HCEC 1CT (cell line): ENCODE measurements at places on chromosomes 6 and 20.

DNA sequence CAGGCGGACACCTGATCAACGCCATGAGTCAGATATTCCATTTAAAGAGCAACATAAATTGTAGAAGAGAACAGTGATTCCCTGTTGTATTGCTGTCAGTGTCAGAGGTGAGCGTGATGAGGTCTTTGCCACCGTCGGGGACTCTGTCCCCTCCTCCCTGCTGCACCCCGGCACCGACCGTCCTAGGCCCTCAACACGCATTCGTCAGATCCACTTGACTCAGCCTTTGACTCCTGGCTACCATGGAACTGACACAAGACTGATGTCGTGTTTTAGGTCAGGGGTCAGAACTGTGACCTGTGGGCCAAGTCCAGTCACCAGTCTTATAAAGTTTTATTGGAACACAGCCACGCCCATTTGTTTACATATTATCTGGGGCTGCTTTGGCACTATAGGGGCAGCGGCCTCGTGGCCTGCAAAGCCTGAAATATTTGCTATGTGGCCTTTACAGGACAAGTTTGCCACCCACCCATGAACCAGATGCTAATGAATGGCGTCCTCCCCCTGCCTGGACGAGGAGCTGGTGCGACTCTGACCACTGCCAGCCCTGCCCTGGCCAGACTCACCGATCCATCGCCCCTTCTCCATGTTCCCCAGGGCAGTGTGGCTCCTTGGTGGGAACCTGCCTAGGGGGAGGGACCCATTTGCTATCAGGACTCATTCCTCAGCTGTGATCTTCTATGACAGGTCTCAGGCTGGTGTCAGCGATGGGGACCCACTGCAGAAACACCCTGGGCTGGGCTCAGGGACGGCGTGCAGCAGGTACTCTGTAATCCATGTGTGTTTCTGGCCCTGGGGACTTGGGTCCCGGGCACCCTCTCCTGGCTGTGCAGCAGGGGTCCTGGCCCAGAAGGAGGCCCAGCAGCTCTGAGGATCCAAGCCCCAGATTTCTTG is 37.5 kb upstream of the PHACTR3 start:
- DNase-seq, result no peak

GRCh38 chr20:36390719-36391415 is 84.7 kb downstream of the DLGAP4 start:
- no peak for DNase-seq

DNA sequence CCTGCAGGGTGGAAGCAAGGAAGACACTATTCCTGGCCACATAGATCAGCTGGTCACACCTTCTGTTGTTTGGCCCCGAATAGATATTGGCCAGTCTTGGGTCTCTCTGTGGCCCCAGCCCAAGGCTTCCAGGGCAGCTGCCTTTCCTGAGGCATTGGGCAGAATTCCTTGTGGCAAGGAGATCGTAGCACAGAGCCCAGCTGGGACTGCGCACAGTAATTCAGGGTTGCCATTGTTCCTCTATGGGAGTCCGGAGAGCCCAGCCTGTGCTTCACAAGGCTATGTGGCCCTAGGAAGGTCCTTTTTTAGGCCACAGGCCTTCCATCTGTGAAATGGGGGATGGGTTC is 6.9 kb downstream of the SGK2 start:
- DNase-seq, result no peak

- peak; percentile 61 for DNase-seq
Observed at GRCh38 chr6:32194825-32195651, 2.6 kb upstream of the GPSM3 start.

DNA sequence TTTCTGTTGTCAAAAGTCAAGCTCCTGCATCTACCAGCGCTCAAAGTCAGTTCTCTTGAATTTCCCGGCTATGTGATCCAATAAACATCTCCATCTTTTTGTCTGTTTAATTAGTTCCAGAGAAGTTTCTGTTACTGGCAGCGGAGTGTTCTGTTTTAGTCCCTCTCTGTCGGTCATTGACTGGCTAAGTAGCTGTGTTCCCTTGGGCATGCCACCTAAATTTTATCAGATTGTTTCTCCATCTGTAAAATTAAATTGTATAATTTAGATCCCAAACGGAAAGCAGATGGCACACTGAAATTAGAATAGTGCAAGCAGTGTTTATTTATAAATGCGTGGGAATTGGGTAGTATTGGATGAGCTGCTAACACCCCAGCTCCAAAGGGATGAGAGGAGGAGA is 29.7 kb upstream of the PRL start:
- no peak for DNase-seq

DNA sequence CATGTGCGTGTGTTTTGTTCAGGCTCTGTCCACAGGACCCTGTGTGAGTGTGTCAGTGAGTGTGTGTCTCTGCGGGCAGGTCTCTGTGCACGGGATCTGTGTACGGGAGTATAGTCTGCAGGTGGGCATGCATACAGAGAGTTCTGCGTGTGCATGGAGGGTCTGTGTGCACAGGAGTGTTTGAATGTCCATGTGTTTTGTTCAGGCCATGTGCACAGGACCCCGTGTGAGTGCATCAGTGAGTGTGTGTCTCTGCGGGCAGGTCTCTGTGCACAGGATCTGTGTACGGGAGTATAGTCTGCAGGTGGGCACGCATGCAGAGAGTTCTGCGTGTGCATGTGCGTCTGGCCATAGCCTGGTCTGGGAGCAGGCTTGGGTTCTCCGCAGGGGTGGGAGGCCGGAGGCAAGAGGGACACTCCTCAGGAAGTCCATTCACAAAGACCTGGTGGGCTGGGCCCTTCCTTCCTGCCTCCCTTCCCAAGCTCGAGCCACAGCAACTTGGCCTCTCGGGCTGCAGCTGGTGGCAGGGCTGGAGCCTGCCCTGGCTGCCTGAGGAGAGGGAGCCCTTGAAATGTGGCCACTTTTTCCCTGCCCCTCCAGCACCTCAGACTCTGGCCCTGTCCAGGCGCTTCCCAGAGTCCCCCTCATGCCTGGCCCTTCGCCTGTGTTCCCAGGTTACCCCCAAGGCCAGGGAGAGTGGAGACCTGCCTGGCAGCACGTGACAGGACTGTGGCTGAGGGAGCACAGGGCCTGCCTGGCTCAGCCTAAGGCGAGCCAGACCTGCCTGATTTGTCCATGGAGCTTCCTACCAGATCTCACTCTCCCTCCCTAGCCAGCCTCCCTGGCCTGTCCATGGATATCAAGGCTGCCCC is 6.8 kb downstream of the HSPA12B start:
- no peak for DNase-seq

GRCh38 chr6:126643352-126643751 is 303.4 kb downstream of the CENPW start:
- DNase-seq, result no peak

- no peak for DNase-seq
Observed at GRCh38 chr6:74814440-74814839, 391.4 kb downstream of the COL12A1 start.

GRCh38 chr6:101597693-101598092 is 204.2 kb downstream of the GRIK2 start:
- DNase-seq, result peak; percentile 74

- DNase-seq, result no peak
Observed at GRCh38 chr6:92847988-92848387, 571.4 kb downstream of the EPHA7 start.

- DNase-seq, result no peak
Observed at GRCh38 chr6:11853678-11854407, 75.2 kb upstream of the ADTRP start.

GRCh38 chr6:142302421-142303175 is 791 bp downstream of the ADGRG6 start:
- no peak for DNase-seq

- DNase-seq, result no peak
Observed at GRCh38 chr20:34986311-34987287, 30.9 kb downstream of the MYH7B start.

DNA sequence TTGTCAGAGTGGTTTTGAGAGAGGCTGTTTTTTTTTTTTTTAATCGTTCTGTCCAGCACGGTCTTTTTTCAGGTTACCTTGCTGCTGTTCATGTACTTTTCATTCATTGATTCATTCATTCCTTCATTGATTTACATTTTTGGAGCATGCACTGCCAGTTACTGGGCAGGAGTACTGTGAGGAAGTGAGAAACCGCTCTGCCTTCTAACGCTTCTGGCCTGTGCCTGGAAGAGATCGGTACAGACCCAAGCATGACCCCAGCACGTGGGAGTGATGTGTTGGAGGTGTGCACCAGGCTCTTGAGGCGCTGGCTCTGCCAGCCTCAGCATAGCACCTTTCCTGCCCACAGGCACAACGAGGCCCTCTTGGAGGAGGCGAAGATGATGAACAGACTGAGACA is 9.1 kb downstream of the RIPK1 start:
- DNase-seq, result no peak

GRCh38 chr6:23983735-23984134 is 142.3 kb upstream of the NRSN1 start:
- no peak for DNase-seq

GRCh38 chr20:35595901-35596300 is 19.7 kb upstream of the SPAG4 start:
- DNase-seq, result no peak
